Motor neuron (in vitro differentiated cells): ENCODE measurements at places on chromosomes 1 and 21. TPM values are rescaled to one million over a fixed set of nuclear protein-coding genes. Genes with fewer than 3 reads are reported as not detected.
A peak's percentile ranks its signal among the peaks of the same experiment; 100 is the strongest.

Gene TEX50
- not detected in 2 replicates for total RNA-seq

Gene GOLT1A
- total RNA-seq: 0.89 and 1.1 TPM in 2 replicates

Gene DMRTA2
- 0.14 TPM in 1 of 2 replicates, not detected in the other for total RNA-seq

Gene S100A16
- 2.0 and 2.6 TPM in 2 replicates for total RNA-seq

Gene LCE1F
- not detected in 2 replicates for total RNA-seq

Gene RNU1-3
- 13,128 and 14,174 TPM in 2 replicates for total RNA-seq

Gene C1orf87
- total RNA-seq: 0.36 and 0.37 TPM in 2 replicates

Gene TTC34
- total RNA-seq: 0.27 and 0.29 TPM in 2 replicates

Gene PADI4
- total RNA-seq: not detected in 2 replicates

Gene SLC22A15
- total RNA-seq: 6.4 and 8.7 TPM in 2 replicates

Gene RUNX1
- total RNA-seq: 6.1 and 7.3 TPM in 2 replicates

Gene GPN2
- total RNA-seq: 14.8 and 17.8 TPM in 2 replicates

Gene GNG12
- 140 and 143 TPM in 2 replicates for total RNA-seq

Gene ST6GALNAC5
- total RNA-seq: 25.7 and 46.5 TPM in 2 replicates

Gene ARTN
- total RNA-seq: 1.7 and 2.3 TPM in 2 replicates

Gene SIM2
- 1.1 and 1.6 TPM in 2 replicates for total RNA-seq

Gene ANKRD34A
- total RNA-seq: 2.7 and 2.8 TPM in 2 replicates

Gene RORC
- total RNA-seq: 0.25 and 0.27 TPM in 2 replicates

DNA sequence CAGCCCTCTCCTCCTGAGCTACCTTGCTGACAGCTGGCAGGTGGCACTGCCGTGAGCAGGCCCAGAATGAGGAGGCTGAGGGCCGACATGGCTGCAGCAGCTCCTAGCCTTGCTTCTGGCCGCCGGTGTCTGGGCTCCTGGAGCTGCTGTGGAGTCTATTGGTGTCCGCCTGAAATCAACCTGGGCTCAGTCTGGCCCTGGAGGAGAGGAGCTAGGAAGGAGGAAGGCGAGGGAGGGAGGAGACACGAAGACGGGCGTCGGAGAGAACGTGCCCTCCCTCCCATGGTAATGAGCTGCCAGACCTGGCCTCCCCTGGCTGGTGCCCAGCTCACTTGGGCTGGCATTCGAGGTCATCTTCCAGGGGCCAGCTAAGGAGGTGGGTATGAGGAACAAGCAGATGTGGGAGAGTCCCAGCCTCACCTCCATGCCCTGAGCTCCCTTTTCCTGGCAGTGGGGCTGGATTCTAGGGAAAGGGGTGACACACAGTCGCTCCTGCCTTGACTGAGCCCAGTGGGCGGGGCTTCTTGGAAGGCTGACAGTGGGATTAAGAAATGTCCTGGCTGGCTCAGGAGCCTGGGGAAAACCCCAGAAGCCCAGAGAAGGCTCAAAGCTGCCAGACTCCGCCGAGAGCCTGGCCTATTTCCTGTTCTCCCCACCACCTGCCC, at the start of gene PDZK1IP1:
TSS of gene PDZK1IP1 (minus strand) at position 193 of the 665 bp plus-strand sequence. CDS start at position 89, 104 bp downstream.
- ATAC-seq: peak; percentile 85

DNA sequence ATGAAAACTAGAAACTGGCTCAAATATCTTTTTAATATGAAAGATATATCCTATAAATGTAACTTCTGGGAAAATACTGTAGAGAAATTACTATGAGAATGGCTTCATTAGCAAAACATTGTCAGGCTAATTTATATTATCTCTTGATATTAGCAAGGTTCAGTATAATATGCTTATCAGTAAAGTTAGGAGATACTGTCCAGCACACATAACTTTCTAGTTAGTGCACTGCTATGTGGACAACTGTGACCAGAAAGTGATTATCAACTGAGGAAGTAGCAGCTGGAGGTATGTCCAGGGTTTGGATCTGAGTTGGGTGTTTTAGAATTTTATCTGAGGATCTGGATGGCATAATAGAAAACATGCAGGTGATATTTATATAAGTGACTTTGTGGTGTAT, 7.5 kb downstream of the LRRC8C start:
- ATAC-seq: no peak

DNA sequence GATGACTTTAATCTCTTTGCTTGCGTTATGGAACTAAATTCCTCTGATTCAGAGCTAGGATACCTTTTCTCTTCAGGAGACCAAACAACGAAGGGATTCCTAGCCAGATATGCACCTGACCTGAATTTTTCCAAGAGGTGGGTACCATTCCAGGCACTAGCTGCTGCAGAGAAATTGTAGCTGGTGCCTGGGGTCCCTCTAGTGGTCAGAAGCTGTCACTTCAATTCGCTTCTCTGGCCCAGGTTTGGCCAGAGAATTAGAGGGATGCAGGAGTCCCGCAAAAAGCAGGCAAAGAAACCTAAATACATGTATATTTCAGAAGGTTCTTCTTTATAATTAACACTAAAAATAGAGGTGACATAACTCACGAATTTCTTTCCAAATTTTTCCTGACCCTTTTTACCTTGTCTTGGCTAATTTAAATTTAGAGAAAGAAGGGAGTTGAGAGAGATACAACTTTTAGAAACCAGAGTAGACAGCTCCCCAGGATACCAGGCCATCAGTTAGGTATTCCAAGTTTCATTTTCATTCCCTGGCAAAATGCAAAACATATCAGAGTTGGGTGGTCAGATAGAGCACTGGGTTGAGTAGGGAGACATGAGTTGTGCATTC, 9.6 kb downstream of the ACKR1 start:
- peak; percentile 70 for ATAC-seq

DNA sequence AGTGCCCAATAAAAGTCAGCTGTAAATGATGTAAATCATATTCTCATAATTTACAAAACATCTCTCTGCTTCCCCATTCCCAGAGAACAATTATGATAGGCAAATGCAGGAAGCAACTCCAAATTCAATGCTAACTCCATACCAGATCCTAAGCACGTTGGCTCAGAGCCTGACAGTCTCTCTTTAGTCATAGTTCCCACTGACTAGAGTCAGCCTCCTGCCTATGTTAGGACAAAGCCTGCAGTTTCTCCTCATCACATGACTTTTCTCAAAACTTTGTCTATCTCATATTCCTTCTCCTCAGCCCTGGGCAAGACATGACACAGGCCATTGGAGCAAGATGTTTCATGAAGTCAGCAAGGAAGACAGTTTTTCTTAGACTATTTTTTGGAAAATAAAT, 101.5 kb upstream of the COL24A1 start:
- ATAC-seq: no peak

DNA sequence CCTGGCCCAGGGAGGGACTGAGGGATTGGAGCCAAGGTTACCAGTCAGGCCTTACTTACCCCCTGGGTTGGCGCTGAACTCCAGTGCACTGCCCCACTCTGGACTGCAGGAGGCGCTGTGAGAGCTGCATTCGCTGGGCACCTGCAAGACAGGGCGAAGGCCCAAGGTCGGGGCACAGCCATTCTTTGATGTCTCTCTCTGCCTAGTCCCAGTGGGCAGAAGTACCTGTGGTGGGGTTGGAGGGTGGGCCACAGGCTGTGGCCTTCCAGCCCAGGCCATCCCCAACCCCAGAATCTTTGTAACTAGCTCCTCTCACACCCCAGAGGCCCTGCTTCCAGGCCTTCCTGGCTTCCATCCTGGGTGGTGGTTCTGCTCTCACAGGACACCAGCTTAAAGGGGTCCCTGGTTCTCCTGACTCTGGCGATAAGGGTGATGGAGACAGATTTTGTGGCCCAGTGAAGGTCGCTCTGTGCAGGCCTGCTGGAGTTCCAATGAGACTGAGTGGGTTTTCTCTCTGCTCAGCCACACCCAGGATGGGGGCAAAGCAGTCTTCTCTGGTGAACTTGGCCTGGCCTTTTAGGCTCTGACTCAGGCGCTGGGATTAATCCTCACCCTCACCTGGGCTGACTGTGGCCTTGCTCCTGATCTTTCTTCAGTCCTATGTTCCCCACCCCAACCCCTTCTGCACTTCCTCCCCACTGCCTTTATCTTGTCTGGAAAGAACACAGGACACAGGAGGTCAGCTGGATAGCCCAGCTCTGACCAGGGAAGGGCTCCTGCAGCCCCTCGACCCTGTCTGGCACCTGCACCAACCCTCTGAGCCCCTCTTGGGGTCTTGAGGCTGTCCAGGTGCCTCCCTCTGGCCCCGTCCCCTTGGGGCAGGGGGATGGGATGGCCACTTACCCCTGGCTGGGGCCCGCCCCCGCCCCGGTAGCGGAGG, 954 bp downstream of the MYOG start:
- no peak for ATAC-seq

DNA sequence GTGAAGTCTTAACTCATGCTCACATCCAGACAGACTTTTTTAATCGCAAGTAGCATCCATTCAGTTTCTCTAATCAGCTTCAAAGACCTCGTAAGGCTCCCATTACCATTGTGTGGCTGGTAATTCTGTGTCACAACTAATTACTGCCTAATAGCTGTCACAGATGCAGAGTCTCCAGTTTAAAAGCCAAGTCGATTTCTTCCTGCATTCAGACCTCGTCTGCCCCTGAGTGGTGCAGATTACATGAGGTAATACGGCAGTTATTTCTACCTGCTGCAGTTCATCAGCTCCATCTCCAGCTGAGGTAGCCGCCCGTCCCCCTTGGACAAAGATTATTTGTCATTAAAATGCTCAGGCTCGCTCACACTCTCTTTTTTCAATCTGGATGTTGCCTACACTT, 34.4 kb upstream of the OLIG2 start:
- peak; percentile 69 for ATAC-seq

GRCh38 chr21:45588086-45588825, 46.0 kb upstream of the SLC19A1 start:
- ATAC-seq: no peak

- no peak for ATAC-seq
Observed at GRCh38 chr1:3679098-3679555, 26.8 kb downstream of the TP73 start.

- ATAC-seq: no peak
Observed at GRCh38 chr1:30740251-30741238, 17.0 kb downstream of the LAPTM5 start.

GRCh38 chr1:63632110-63632509, 38.9 kb downstream of the PGM1 start:
- ATAC-seq: no peak

GRCh38 chr21:39097335-39097861, 85.9 kb downstream of the PSMG1 start:
- peak; percentile 31 for ATAC-seq

DNA sequence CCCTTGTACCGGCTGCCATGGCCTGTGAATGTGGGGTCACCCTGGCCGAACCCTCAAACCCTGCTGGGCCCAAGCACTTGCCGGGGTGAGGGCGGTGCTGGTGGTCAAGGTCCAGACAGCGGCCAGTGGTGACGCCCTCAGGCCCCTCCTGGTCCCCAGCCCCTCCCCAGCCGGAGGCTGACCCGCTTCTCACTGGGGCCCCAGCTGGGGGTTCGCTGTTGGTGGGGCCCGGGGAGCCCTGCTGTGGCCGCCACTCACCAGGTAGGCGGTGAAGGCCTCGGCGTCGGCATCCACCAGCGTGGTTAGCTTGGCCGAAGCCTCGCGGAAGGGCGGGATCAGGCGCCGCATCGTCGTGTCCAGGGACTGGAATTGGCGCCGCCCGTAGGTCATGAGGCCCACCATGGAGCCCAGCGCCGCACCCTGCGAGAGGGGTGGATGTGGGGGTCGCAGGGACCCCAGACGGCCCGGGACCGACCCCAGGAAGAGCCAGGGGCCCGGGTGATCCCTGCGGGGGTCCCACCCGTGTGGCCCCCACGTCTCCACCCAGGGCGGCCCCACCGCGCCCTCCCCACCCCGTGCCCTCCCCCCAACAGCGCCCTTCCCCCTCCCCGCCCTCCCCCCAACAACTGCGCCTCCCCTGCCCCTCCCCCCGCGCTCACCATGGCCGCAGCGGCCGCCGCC, 10.1 kb downstream of the FTCD start:
- no peak for ATAC-seq

DNA sequence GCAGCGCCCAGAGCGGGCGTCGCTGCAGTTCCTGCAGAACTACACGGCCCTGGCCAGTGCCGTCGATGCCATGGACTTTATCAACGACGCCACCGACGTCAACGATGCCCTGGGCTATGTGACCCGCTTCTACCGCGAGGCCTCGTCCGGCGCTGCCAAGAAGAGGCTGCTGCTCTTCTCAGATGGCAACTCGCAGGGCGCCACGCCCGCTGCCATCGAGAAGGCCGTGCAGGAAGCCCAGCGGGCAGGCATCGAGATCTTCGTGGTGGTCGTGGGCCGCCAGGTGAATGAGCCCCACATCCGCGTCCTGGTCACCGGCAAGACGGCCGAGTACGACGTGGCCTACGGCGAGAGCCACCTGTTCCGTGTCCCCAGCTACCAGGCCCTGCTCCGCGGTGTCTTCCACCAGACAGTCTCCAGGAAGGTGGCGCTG, 22.0 kb downstream of the COL6A1 start:
- no peak for ATAC-seq

DNA sequence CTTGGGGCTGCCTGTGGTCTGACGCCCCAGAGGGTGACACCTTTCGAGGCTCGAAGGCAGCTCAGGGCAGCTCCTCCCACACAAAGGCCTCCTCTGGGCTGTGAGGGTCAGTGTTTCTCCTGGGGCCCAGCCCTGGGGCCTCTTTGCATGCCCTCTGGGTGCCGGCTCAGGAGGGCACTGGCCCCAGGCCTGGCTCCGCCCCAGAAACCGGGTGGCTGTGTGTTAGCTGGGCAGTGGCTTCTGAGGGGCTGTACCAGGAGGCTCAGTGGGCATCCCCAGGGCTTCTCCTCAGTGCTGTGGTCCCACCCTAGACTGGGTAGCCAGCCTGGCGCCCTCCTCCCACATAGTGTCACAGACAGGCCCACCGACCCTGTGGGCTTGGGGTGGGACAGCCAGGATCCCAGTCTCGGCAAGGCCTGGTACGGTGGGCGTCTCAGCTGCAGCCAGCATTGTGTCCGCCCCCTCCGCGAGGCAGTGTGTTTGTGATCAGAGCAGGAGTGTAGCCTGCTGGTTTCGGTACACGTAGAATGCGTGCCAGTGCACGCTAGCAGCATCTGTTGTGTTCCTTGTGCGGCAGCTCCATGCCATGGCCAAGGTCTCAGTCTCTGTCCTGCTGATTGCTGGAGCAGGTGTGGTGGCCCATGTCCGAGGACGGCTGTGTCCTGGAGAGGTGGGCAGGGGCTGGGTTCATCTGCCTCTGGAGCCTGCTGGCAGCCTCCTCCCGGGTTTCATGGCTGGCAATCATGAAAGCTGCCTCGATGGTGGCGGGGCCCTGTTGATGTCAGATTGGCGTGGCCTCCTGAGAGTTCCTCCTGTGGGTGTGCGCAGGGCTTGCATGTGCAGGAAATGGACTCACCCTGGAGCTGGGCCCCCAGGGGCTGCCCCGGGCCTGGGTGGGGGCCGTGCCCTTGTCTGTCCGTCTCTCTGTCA, 28.0 kb downstream of the RRP1 start:
- ATAC-seq: no peak

DNA sequence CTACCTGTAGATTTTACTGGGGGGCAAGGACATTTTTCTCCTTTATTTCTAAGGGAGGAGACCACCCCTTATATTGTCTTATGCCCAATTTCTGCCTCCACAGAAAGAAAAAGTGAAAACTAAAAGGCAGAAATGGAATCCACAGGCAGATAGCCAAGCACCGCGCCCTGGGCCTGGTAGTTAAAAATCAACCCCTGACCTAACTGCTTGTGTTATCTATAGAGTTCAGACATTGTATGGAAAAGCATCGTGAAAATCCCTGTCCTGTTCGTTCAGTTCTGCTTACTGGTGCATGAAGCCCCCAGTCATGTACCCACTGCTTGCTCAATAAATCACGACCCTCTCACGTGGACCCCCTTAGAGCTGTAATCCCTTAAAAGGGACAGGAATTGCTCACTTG, 33.7 kb upstream of the IL6R start:
- no peak for ATAC-seq
